Fibroblast of lung (primary cell): ENCODE measurements at places on chromosomes 16 and 17.

DNA sequence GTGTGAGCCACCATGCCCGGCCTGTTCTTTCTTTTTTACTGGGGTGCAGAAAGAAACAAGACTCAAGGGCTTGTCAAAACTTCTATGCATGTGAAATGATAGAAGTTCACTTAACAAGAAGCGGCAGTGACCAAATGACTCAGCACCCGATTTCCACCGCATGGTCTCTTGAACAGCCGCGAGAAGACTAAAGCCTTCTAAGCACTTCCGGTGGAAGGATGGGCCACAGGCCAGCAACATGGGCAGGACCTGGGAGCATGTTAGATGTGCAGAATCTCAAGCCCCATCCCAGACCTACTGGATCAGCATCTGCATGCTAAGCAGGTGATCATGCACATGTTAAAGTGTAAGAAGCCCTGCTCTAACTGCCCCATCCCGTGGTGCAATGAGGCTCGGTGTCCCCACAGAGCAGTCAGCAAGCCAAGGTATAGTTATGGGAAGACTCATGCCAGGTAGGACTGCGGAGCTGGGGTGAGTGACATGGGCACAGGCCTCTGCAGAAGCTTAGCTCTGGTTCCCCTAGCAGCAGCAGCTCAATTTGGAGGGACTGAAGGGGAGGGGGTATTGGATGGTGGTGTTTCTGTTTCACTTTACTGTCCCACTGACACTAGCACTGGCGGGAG lies 88.5 kb upstream of the HNF1B start:
- DNase-seq, result peak; percentile 13

GRCh38 chr17:80839970-80840369 lies 151.7 kb upstream of the CHMP6 start:
- no peak for DNase-seq

- peak; percentile 91 for DNase-seq
Observed at GRCh38 chr16:30741461-30741914, 6.7 kb upstream of the PHKG2 start.

- DNase-seq, result peak; percentile 57
Observed at GRCh38 chr17:82611140-82612058, 36.8 kb downstream of the WDR45B start.

- peak; percentile 50 for DNase-seq
Observed at GRCh38 chr17:81884520-81884919, 6.9 kb downstream of the ALYREF start.

DNA sequence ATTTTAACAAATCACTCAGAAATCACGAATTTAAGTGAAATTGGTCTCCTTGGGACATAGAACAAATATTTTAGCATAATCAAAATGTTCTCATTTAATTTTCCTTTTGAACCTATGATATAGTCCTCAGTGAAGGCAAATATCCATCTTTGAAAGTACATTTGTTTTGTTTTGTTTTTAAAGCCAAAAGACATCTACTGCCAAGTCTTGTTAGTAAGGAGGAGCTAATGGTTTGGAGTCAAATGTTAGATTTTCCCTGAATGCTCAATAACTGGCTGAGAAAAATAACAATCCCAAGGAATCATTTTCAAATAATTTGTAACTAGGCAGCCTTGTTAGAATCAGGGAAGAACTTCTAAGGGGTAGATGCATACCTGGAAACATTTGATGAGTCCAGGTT lies 302.9 kb upstream of the MAF start:
- DNase-seq, result no peak
